ENCODE measurements at places on chromosomes 5 and 9.

DNA sequence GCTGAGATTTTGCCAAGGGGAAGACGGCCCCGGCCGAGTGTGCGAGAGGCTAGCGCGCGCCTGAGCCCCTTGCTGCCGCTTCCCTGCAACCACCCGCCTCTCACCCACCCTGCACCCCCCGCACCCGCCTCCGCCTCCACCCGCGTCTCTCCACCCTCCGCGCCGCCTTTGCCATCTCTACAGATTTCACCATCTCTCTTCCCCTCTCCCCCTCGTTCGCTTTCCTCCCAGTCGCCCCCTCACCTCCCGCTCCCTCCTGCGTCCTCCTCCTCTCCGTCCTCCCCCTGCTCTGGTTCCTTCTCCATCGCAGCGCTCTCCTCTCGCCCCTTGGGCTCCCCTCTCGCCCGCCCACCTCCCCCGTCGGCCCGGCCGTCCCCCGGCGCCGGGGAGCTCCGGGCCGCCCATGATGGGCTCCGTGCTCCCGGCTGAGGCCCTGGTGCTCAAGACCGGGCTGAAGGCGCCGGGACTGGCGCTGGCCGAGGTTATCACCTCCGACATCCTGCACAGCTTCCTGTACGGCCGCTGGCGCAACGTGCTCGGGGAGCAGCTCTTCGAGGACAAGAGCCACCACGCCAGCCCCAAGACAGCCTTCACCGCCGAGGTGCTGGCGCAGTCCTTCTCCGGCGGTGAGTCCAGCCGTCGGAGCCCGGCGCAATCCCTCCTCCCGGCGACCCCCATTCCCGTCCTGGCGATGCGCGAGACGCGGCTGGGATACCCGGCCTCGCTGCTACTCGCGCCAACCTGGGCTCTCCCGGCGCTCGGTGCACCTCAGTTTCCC lies at the start of gene PRDM12:
Gene PRDM12, plus strand, starts transcription at position 344 of the 778 bp plus-strand sequence. Its CDS starts 60 bp downstream, at position 404.
- DNase-seq: no peak

DNA sequence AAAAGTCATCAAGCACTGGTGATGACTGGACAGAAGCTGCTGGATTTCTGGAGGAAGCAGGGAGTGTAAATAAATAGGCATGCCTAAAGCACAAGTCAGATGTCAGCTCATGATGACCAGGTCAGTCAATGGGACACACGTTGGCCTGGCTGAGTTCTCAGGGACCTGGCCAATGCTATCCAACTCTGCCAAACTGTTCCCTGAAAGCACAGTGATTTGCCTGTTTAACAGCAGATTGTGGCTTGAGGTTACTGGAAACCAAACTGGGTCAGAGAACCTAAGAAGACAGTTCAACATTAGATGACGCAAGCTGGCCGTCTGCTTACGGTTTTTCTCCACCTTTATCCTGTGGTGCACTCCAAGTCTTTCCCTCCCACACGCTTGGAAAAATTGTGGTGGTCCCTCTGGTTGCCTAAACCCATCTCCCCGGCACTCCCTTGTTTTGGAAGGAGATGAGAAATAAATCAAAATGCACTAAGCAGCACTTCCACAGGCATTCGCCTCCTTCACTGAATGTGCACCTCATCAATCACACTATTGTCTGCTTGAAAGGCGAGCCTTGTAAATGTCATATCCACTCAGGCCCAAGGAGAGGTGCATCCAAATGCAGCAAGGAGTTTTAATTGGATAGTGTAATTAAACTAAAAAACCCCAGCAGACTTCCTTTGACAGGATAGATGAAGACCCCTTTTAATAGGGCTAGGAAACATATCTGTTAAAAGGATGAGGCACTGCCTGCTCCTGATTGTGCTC lies 199.4 kb downstream of the GAPVD1 start:
- no peak for DNase-seq

- DNase-seq: no peak
Measured at GRCh38 chr5:92460505-92460904, 1077.4 kb upstream of the ARRDC3 start.

- DNase-seq: peak; percentile 0
Measured at GRCh38 chr5:72394688-72395087, 74.5 kb downstream of the PTCD2 start.

DNA sequence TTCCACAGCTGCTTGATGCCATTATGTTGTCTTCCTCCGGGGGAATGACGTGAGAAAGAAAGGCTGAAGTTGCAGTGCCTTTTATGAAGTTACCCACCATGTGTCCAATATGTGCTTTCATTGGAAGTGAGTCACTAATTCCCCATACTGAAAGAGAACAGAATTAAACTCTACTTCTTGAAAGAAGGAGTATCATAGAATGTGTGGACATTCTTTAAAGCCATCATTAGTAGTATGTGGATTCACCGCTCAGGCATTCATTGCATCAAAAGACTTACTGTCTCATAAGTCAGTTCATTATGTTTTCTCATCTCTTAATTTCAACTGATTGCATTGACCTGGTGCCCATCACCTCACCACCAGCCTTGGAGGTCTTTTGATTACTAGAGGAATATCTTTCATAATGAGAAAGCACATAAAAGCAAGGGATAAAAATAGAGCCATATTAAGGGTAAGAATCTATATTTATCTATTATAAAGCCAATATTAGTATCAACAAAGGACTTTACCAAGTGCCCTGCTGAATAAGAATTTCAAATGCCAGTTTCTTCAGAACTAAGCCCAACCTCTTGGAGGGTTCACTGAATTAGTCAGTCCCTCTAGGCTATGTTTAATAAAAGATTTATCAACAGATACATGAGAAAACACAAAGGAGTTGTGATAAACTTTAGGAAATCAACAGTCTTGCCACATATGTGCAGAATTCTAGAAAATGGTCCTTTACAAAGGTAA lies 516.1 kb downstream of the NTRK2 start:
- DNase-seq: no peak

DNA sequence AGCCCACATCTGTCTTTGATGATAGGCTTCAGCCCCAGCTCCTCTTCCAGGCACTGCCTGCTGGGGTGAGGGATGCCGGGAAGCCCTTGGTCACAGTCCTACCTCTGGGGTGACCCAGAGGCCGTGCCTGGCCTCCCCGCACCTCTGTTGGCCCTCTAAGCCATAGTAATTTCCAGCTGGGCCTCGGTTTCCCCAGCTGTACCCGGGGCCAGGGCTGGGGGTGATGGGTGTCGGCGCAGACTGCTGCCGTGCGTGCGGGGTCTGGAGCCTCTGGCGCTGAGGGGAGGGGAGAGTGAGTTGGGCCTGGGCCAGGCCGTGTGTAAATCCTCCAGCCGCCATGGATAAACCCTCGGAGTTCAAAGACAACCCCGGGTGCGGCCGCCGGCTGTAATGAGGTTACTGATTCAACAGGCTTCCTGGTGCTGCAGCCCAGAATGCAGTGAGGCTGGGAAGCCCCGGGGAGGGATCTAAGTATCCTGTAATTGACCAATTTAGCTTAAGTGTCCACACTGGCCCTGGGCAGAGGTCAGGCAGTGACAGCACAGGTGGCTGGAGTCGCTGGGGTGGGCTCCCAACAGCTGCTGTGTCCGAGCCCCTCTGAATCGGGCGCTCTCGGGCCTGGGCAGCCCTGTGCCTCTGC lies 7.1 kb downstream of the RXRA start:
- no peak for DNase-seq

DNA sequence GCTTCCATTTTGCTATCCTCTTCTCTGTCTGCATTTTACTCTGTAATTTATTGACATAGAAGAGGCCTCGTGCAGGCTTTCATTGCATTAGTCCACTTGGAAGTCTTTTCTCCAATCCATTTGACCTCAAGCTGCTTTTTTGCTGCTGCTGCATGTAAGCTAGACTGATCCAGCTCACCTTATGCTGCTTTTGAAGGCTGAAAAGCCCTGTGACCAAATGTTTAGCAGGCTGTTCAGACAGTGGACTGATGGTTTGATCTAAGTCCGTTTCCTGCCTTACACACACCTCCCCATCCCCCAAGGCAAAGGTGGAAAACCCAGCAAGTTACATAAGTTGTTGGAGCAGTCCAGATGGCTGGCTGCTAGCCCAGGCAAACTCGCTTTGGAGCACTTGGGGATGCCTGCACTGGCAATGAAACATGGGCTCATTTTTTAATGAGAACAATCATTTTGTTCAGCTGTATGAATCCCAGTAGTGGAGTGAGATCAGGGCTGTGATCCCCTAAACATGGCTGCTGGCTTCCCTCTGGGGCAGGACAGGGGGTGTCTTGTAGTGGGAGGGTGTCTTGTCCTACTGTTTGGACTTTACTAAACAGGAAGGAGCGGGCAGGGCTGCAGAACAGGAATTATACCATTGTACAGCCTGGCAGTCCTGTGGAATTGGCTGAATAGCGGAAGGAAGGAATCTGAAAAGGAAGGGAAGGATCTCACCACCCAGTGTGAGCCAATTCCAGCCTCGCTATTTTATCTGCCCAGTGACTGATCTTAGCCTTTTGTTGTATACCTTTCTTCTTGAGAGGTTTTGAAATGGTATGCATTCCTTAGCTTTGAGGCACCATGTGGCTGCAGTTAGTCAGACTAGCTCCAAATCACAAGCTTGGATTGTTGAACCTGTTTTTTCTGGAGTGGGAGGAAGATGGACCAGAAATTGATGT lies 212.0 kb downstream of the ARHGAP26 start:
- DNase-seq: no peak

- DNase-seq: no peak
Measured at GRCh38 chr9:120733190-120733589, 18.9 kb upstream of the MEGF9 start.

DNA sequence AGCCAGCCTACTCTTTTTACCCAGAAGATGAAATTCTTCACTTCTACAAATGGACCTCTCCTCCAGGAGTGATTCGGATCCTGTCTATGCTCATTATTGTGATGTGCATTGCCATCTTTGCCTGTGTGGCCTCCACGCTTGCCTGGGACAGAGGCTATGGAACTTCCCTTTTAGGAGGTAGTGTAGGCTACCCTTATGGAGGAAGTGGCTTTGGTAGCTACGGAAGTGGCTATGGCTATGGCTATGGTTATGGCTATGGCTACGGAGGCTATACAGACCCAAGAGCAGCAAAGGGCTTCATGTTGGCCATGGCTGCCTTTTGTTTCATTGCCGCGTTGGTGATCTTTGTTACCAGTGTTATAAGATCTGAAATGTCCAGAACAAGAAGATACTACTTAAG lies 16.6 kb downstream of the OCLN start:
- no peak for DNase-seq

DNA sequence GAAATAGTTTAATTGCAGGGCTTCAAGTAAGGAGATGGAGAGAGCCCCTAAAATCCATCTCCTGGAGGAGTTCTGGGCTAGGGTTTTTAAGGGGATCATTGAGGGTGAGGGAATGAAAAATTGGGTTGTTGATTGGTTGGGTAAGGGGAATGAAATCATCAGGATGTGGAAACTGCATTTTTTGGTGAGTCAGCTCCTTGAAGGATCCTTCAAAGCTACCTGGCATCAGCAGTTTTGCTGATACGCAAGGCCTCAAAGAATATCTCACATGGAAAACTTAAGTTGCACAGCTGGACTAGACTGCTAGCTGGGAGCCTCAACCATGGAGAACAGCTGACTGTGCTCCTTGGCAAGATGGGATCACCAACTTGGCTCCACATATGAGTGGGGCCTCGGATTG lies 136.7 kb downstream of the FGF10 start:
- no peak for DNase-seq

- DNase-seq: no peak
Measured at GRCh38 chr9:87227456-87227855, 270.2 kb upstream of the DAPK1 start.

GRCh38 chr5:66174338-66174737 lies 30.2 kb downstream of the SREK1 start:
- DNase-seq: no peak
